ENCODE measurements at places on chromosomes 5 and 9. TPM values are rescaled to one million over a fixed set of nuclear protein-coding genes. Genes with fewer than 3 reads are reported as not detected.

Gene SPATA31C1
- total RNA-seq, result not detected

Gene ZNF658
- 2.8 TPM for total RNA-seq

Gene OR1J2
- total RNA-seq, result not detected

Gene IL33
- total RNA-seq, result 0.33 TPM

Gene FCN2
- total RNA-seq, result not detected

Gene NOTCH1
- 5.0 TPM for total RNA-seq

Gene ANGPTL2
- total RNA-seq, result not detected

Gene PCDHGA12
- not detected for total RNA-seq

Gene IRX1
- not detected for total RNA-seq

Gene OTP
- 0.12 TPM for total RNA-seq

Gene ITGA1
- 0.83 TPM for total RNA-seq

Gene WDR38
- not detected for total RNA-seq

Gene IL13
- not detected for total RNA-seq

Gene HTR4
- total RNA-seq, result not detected

Gene GFRA3
- 0.11 TPM for total RNA-seq

Gene SPATA9
- total RNA-seq, result not detected

Gene GDF9
- total RNA-seq, result not detected

Gene MRPL50
- total RNA-seq, result 13.7 TPM

Gene SREK1IP1
- 8.7 TPM for total RNA-seq

Gene SV2C
- total RNA-seq, result 0.02 TPM

Gene LCN12
- 1.8 TPM for total RNA-seq

Gene MELK
- total RNA-seq, result 75.9 TPM

Gene PRDM9
- total RNA-seq, result not detected

Gene CCL27
- not detected for total RNA-seq

Gene PRELID2
- total RNA-seq, result 6.7 TPM

Gene SLC23A1
- 0.91 TPM for total RNA-seq

Gene SLC1A3
- not detected for total RNA-seq

Gene PTPN3
- total RNA-seq, result 13.1 TPM

Gene PTGR1
- total RNA-seq, result 362 TPM

Gene NUTM2F
- not detected for total RNA-seq

Gene DAB2
- total RNA-seq, result 12.0 TPM

Gene PCDHB7
- total RNA-seq, result not detected

Gene TMEM38B
- 17.4 TPM for total RNA-seq

Gene SH3GLB2
- 58.3 TPM for total RNA-seq

Gene DNAJB5
- total RNA-seq, result 6.2 TPM

Gene SH3RF2
- total RNA-seq, result 3.1 TPM

Gene REEP2
- 7.2 TPM for total RNA-seq

Gene RASGRF2
- total RNA-seq, result 2.3 TPM

Gene PCDHAC1
- 2.1 TPM for total RNA-seq

Gene PCDHA1
- total RNA-seq, result 0.48 TPM

Gene PALM2AKAP2
- total RNA-seq, result 0.06 TPM

Gene PTRH1
- total RNA-seq, result 17.6 TPM

Gene RNF44
- 27.6 TPM for total RNA-seq

Gene ZNF300
- total RNA-seq, result 2.5 TPM

Gene TMEM252
- not detected for total RNA-seq

Gene FRRS1L
- total RNA-seq, result 0.15 TPM

Gene ELOVL7
- total RNA-seq, result 12.0 TPM

Gene SAP30L
- total RNA-seq, result 38.7 TPM
